ENCODE measurements at places on chromosomes 4 and X.
A peak's percentile ranks its signal among the peaks of the same experiment; 100 is the strongest.

DNA sequence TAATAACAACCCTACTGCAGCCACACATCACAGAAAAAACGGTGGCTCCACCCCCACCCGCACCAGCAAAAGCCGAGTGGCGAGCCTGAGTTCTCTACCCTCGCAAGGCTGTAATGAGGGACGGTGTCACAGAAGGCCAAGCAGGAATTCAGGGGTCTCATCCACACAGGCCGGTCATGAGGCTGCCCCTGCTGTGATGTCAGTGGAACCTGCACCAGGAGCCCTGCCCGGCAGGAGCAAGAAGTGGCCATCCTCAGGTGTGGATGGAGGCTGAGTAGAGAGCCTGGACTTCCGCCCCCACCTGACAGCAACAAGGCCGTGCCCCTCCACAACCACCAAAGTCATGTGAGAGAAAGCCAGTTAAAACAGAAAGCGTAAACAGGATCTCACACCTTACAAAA, 20.6 kb downstream of the LYAR start:
- no peak for DNase-seq

GRCh38 chr4:181157647-181158046, 1085.6 kb upstream of the TENM3 start:
- no peak for DNase-seq

DNA sequence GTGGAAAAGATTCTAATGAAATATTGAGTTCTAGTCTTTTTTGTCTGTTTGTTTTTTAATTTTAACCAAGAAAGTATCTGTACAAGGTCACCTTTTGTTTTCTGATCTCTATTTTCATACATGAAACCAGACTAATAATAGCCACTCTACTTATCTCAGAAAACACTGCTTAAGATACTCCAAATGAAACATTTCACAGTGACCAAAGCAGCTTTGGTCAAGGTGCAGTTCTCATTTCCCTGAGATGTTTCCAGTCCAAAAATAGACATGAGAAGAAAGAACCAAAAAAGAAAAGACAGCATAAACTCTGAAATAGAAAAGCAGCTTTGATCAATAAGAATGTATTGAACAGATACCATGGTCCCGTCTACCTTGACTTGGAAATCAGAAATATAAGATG, 782.8 kb downstream of the RAB28 start:
- no peak for DNase-seq

GRCh38 chrX:134599184-134599914, 58.9 kb downstream of the PLAC1 start:
- DNase-seq, result no peak

DNA sequence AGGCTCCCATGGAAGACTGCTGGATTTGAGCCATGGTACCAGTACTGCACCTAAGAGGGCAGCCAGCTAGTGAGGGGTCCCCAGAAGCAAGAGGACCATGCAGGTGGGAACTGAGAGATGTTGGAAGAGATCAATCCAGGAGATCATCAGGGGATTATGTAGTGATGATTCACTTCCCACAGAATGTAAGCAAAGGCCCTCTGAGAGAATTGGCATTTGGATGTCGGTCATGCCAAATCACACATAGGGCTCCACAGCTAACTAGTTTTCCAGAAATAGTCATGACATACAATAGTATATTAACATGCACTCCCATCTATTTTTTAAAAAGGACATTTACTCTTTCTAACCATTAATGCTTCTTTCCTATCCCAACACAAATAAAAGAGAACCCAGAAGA, 112.5 kb downstream of the RASGEF1B start:
- no peak for DNase-seq

DNA sequence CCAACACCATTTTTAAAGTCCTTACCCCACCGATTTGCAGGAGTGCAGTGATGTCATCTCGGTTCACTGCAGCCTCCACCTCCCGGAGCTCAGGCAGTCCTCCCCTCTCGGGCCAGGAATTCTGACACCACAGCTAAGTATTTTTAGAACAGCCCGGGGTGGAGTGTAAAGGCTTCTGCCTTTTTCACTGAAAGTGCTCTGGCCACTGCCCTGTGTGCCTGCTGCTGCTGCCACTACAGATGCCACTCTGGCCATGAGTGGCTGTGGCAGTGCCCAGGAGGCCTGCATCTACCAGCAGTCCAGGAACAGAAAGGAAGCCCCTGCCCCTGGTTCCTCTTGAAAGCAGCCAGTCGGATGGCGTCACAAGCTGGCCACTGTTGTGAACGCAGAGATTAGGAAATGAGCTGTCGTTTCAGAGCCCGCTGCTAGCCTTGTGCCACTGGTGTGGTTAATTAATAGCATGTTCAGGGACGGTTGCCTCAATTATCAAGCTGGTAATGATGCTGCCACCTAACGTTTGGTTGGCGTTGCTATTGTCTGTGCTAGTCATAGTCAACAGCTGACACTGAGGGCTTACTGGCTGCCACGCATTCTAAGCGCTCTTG, 23.6 kb upstream of the TBC1D14 start:
- no peak for DNase-seq

DNA sequence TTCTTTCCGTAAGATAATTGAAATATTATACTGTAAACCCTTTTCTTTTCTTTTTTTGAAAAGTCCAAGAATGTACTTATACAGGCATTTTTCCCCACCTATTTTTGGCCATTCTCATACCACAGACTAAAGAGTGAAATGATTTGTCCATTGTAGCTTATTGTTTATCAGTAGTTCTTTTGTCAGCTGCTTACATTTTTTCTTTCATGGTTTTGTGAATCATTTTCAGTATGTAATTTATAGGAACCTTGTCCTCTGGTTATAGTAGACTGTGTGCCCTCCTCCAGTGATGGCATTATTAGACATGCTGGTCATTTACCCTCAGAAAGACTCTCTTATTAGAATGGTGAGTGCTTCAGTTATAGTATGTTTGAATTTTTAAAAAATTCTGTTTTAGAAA, 56.7 kb downstream of the CCKAR start:
- DNase-seq, result no peak

- no peak for DNase-seq
Observed at GRCh38 chrX:111375747-111376146, 36.2 kb downstream of the DCX start.

DNA sequence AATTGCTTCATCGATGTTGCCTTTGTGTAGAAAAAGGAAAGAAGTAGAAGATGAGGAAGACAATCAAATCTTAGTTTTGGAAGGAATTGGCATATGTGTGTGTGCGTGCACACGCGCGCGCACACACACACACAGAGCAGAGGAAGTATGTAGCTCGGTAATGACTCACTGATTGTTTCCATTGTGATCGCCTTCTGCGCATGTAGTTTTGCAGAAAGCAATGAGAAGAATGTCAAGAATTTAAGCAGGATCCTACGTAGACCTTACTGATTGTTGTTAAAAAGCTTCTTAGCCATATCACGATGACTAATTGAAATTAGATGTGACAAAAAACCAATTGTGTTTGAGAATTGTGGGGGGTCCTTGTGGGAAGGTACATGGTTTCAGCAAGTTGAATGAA, 12.8 kb upstream of the LIMCH1 start:
- DNase-seq, result no peak

GRCh38 chrX:18682979-18683387, 11.1 kb upstream of the RS1 start:
- no peak for DNase-seq

DNA sequence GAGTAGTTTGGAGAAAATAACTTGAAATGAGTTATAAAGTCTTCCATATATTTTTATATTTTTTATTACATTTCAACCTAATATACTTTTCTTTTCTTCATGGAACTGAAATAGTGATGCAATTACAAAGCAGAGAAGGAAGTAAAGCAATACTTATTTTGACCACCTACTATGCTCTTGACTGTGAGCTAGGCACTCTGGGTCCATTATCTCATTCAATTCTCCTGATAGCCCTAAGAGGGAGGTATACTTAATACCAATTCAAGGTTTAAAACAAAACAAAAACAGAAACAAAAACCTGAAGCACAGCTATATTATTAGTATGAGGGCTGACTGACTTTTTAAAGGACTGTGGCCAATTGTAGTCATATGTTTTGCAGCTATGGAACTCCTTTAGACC, 193.5 kb downstream of the MAD2L1 start:
- no peak for DNase-seq

DNA sequence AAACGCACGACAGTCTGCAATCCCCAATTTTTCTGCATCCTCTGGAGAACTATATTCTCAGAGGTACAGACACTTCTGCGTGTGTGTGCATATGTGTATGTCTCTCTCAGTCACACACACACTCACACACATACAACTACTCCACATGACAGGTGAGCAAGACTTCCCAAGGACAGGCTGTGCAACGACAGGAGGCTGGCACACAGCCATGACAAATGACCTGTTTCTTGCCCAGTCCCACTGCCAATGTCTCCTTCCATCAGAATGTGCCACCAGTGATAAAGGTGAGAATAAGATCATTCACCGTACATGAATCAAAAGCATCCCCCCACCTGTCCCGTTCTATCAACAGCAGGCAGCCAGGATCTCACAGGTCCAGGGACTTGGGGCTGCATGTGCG, 52.4 kb downstream of the PPP2R2C start:
- DNase-seq, result no peak

DNA sequence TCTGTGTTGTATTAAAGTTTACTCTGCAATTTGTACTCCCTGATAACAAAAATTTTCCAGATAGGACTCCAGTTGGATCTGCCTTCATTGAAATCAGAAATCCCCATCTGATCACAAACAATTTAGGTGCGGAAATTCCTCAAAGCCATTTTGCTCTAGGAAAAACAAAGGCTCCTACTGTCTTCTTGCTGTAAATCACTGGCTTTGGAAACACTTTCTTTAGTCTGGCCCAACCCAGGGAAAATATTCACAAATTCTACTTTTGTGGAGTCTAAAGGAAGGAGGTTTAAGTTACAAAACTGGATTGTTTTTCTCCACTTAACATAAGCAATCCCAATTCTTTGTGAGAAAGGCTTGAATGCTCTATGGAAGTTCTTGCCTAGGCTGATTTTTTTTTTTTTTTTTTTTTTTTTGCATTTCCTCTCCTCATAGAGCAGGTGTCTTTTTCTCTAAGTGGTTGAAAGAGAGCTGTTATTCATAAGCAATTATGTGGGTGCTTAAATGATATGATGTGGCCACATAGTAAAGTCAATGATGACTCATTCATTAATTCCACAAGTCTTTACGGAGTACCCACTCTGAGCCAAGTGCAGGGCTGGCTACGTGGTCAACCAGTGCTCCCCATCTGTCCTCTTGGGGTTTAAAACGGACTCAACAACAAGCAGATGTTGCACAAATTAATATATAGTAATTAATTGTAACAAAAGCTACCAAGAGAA, 261.4 kb downstream of the LDB2 start:
- no peak for DNase-seq

DNA sequence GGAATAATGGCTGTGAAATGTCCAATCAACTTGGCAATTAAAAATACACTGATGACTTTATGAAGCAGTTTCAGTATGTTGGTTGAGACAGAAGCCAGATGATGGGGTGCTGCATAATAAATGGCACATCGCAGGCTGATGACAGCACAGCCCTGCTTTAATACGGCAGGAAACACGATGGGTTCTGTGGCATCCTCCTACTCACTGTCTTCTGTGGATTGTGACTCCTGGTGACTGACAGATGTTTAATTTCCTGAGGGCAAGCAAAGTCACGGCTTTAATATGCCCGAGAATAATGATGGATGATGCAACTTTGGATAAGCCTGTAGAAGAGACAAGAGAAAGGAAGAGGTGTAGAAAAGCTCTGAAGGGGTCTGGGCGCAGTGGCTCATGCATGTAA, 295.4 kb downstream of the TRIML1 start:
- no peak for DNase-seq

DNA sequence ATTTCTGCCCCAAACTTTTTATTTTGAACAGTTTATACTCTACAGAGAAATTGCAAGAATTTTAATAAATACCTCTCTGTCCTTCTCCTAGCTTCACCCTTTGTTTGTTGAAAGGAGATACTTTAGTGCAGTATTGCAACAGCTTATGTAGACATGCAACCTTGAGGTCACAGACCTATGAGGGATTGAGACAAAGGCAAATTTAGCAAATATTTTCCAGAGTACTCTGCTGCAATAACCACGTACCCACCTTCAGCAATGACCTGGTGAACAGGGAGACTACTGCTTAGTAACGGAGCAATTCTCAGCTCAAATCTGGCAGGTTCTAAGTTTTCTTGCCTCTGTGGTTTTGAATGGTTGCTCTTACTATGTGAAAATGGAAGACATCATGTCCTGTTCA, 13.2 kb downstream of the FGA start:
- DNase-seq, result no peak

DNA sequence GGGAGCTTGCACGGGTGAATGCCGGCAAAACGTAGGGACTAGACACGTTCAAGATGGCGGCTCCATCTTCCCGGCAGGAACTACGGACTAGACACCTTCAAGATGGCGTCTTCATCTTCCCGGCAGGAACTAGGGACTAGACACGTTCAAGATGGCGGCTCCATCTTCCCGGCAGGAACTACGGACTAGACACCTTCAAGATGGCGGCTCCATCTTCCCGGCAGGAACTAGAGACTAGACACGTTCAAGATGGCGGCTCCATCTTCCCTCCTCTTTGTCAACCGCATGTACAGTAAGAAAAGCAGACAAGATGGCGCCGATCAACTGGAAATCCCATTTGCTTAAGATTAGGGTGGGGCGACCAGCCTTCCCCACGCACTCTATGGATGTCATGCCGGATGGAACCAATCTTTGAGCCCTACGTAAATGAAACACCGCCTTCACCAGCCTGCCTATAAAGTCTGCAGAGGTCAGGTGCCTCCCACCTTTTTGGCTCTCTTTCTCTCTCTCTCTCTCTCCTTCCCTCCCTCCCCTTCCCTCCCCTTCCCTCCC, 222.4 kb downstream of the CRLF2 start:
- DNase-seq, result peak; percentile 44

- DNase-seq, result no peak
Observed at GRCh38 chrX:9475984-9476383, 11.1 kb downstream of the TBL1X start.

GRCh38 chr4:44147571-44148075, 301.0 kb downstream of the KCTD8 start:
- DNase-seq, result no peak

DNA sequence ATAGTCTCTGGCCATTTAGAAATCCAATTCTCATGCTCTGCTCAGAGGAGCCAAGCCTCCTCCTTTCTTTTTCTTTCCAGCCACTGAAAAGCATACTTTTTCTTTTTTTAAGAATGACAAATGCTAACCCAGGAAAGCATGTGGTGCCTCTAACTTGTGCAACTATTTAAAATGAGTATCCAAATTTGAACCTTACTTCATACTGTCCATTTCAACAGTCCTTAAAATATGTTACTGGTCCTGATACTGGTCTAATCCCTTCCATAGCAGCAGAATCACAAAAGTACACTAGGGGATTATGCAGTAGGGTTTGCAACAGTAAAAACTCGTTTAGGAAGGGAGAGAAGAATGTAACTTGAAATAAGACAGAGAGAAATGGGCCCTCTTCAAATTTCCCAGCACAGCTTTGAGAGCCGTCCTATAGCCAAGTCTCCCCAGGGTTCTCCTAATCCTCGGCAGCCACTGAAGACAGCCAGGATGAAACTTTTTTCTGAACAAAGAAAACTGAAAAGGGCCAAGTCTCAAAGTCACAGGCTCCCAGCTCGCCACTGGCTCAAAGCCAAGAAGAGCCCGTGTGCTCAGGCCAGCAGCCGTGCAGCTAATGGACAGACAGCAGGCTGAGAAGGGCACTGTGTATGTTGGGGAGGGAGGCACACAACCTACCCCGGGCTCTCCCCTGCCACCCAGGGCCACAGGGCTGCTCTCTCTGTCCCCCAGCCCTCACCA, 39.5 kb downstream of the GPC4 start:
- no peak for DNase-seq

Data from SHP77 treated with DMSO at 0.1 percent for 48 hours (cell line).